Iris pigment epithelial cell (primary cell): ENCODE measurements at places on chromosomes 5 and 9.
A peak's percentile ranks its signal among the peaks of the same experiment; 100 is the strongest.

- peak; percentile 86 for DNase-seq
Measured at GRCh38 chr9:114174876-114175771, 19.8 kb downstream of the COL27A1 start.

GRCh38 chr5:132294728-132295504 is 722 bp downstream of the SLC22A4 start:
- peak; percentile 90 for DNase-seq

GRCh38 chr5:53873235-53873634 is 312.8 kb downstream of the NDUFS4 start:
- DNase-seq = no peak

- no peak for DNase-seq
Measured at GRCh38 chr5:9222054-9222976, 323.6 kb downstream of the SEMA5A start.

- no peak for DNase-seq
Measured at GRCh38 chr5:132750471-132751230, 3.4 kb downstream of the CCNI2 start.

GRCh38 chr9:70428781-70429180 is 14.3 kb upstream of the KLF9 start:
- peak; percentile 28 for DNase-seq

- DNase-seq = no peak
Measured at GRCh38 chr5:91925249-91925648, 542.1 kb upstream of the ARRDC3 start.

DNA sequence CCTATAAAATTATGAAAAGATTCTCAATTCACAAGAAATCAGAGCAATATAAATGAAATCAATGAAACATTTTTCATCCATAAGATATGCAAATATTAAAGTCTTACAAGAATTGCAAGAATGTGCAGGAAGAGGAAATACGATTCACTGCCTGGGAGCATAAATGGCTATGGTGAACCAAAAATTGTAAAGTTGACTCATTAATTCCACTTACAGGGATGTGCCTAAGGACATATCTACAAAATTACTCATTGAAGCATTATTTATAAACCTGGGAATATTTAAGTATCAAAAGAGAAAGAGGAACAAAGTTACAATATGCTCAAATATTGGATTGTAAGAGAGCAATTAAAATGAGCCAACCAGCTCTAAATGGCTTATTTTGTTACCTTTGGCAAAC is 6.9 kb upstream of the NIPSNAP3A start:
- DNase-seq = peak; percentile 85
